ENCODE measurements at places on chromosomes 2 and 18. TPM values are rescaled to one million over a fixed set of nuclear protein-coding genes. Genes with fewer than 3 reads are reported as not detected.
A peak's percentile ranks its signal among the peaks of the same experiment; 100 is the strongest.

Gene TPO
- total RNA-seq = not detected

Gene B3GNT7
- total RNA-seq = 0.13 TPM

Gene PSMA8
- 1.7 TPM for total RNA-seq

Gene TMEM178A
- not detected for total RNA-seq

Gene C2orf66
- total RNA-seq = not detected

Gene BCL11A
- 0.07 TPM for total RNA-seq

Gene PCARE
- total RNA-seq = not detected

Gene CHST10
- total RNA-seq = 15.5 TPM

Gene SPR
- 9.3 TPM for total RNA-seq

- DNase-seq = no peak
These were observed 11.8 kb upstream of the FN1 start for GRCh38 chr2:215447673-215448081.

DNA sequence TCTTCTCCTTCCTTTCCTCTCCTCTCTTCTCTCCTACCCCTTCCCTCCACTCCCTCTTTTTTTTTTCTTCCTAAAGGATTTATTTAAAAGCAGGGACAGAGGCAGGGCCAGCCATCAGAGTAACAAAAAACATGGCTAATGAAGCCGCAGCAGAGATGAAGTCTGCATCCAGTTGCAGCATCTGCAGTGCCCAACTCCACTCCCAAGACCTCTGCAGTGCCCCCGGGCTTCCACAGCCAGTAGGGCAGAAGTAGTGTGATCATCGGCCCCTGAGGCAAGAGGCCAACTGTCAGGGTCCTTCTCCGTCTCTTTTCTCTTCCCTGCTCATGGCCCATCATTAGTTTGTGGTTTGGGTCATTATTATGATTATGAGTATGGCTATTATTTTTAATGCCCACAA, 4.2 kb upstream of the EGR4 start:
- no peak for DNase-seq

DNA sequence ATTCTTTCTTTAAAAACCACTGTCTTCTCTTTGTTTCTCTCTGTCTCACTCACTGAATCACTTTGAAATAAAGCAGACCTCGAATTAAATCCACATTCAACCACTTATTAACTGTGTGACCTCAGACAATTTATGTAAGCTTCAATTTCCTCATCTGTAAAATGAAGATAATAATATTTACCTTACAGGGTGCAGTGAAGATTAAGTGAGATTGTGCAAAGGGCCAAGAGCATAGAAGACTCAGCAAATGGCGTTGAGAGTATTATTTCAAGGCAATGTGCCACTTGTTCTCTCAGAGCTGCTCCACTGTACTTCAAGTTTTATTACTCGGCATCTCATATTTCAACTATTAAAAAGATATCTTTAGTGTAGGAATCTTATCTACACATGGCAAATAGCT, 454.2 kb upstream of the HNRNPA3 start:
- DNase-seq = no peak

GRCh38 chr18:58264840-58265239, 220.8 kb downstream of the NEDD4L start:
- no peak for DNase-seq

DNA sequence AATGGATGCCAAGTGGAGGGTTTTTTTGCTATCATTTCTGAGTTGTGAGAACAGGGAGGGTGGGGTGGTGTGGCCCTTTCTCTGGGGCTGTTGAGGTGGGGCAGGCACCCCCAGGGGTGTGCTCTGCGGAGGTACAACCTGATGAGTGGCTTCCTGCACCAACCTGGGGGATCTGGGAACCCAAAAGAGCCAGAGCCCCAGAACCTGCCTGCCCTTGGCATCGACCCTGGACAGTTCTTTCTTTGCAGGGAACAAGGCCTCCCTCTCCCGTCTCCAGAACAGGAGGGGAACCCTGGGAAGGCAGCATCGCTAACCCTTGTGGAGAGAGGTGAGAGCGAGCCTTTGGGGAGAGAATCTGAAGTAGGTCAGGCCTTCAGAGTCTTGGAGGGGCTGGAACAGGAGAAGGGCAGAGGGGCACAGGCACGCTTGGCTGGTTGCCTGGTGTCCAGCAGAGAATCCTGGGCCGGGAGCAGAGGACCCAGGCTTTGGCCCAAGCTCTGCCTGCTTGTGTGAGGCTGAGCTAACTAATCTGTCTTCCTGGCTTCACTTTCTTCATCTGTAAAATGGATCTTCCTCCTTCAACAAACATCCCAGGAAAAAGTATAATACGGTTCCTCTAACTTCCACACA, 84.9 kb downstream of the RHOB start:
- no peak for DNase-seq

DNA sequence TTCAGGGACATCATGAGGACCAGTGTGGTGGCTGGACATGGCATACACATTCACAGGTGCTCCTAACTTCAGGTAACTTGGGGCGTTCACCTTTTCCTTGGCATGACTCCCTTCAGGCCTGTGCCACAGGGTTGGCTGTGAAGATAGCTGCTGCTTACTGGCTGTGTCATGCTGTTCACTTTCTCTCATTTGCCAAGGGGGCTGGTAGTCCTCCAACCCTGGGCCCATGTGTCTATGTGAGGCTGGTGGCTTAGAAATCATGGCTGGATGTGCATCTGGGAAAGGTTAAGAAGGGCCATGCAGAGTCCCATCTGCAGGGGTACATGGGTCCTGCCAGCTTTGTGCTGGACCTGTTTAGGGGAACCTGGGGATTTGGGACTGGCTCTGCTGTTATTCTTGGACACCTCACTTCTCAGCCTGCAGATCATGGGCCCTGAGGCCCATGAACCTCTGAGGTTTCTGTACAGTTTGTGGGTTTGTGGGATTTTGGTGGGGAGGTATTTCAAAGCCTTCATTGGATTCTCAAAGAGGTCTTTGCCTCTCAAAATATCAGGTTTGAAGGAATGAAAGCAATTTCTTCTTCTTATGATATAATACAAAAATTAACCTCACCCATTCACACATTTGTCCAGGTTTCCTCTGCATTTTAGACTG, 62.9 kb downstream of the FHOD3 start:
- DNase-seq = no peak

GRCh38 chr2:161158882-161159281, 1.3 kb upstream of the TANK start:
- DNase-seq = no peak

DNA sequence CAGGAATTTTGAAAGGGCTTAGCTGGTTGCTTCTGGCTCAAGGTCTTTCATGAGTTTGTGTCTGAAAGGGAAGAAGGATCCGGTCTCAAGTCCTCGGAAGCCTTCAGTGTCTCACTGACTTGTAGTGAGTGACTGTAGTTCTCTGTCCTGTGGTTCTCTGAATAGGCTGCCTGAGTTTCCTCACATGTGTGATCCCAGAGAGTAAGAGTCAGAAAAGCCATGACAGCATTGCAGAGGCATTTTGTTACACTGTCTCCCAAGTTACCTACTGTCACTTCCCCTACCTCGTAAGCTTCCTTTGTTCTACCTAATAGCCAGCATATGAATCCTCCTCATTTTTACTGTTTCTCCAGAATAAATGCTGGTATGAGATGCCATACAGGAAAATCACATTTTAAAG, 709.1 kb upstream of the CHAC2 start:
- DNase-seq = no peak

DNA sequence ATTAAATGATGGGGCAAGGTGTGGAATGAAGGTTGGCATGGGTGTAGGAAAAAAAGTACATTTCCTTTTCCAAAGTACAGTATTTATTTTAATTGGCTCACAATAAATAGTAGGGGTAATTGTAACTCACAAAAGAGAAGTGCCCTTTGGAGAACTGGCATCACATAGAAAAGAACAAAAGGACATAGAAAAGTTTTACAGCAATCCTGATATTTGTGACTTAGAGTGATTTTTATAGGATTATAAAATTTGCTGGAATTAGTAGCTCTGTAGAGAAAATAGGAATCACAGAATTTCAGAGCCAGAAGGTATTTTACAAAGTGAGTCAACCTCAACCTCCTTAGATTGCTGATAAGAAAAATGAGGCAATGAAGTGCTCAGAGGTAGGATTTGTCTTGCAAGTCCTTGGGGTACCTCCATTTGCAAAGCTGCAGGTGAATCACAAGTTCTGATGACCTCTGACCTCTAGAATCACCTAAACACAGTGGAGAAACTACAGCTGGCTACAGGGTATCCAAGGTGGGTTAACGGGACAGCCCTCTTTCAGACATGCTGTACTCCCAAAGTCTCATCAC, 133.6 kb downstream of the SOCS6 start:
- no peak for DNase-seq

DNA sequence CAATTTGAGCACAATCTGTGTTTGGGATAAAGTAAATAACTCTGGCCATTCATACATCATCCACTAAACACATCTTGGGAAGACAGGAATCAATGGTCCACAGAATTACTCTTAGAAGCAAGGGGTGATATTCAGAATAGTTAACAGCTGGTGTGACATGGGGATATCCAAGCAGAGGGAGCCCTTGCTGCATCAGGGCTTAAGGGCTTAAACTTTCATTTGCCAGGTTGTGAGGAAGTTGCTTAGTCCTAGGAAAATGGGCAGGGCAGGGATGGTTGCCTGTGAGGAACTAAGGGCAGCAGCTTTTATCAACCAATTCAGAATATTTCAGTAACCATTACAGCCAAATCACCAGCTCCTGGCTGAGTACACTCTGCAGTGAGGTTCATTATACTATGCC, 2.0 kb upstream of the ITGA6 start:
- DNase-seq = no peak

DNA sequence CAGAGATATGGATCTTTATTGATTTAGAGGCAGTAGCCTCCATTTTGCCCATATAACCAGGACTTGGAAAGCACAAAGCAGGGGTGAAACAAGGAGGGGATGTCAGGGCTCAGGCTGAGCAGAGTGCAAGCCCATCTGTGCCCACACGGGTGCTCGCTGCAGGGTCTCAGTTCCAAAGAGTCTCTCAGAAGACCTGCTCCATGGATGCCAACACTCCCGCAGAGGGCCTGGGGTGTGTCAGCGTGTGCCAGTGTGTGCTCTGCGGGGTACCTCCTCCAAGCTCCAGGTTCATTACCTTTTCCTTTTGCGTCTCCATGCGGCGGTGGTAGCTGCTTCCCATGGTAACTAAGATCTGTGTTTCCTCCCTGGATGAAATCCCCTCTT, 107.5 kb downstream of the EIPR1 start:
- no peak for DNase-seq

- no peak for DNase-seq
These were observed 161.5 kb upstream of the ZEB2 start for GRCh38 chr2:144681389-144681788.

- no peak for DNase-seq
These were observed 85.9 kb downstream of the CBLN2 start for GRCh38 chr18:72458271-72458670.

GRCh38 chr18:55380589-55380988, 207.4 kb downstream of the TCF4 start:
- no peak for DNase-seq

DNA sequence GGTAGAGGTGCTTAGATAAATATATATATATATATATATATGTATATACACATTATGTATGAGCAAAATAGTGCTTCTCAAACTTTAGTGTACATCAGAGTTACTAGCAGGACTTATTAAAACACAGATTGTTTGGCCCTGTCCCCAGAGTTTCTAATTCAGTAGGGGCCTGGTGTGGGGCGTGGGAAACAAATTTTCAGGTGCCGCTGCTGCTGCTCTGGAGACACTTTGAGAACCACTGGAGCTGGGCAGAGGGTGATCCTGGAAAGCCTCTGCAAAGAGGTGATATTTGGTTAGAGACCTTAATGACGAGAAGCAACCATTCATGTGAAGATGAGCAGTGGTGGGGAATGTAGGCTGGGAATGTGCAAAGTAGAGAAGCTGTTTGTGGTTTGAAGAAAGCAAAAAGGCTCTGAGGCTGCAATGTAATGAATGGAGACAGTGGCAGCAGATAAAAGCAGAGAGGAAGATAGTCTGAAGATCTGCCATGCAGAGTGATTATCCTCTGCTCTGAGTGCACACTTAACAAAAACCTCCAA, 142.9 kb downstream of the PLCL1 start:
- DNase-seq = no peak

- DNase-seq = no peak
These were observed 2.7 kb downstream of the AGXT start for GRCh38 chr2:240871071-240871958.

DNA sequence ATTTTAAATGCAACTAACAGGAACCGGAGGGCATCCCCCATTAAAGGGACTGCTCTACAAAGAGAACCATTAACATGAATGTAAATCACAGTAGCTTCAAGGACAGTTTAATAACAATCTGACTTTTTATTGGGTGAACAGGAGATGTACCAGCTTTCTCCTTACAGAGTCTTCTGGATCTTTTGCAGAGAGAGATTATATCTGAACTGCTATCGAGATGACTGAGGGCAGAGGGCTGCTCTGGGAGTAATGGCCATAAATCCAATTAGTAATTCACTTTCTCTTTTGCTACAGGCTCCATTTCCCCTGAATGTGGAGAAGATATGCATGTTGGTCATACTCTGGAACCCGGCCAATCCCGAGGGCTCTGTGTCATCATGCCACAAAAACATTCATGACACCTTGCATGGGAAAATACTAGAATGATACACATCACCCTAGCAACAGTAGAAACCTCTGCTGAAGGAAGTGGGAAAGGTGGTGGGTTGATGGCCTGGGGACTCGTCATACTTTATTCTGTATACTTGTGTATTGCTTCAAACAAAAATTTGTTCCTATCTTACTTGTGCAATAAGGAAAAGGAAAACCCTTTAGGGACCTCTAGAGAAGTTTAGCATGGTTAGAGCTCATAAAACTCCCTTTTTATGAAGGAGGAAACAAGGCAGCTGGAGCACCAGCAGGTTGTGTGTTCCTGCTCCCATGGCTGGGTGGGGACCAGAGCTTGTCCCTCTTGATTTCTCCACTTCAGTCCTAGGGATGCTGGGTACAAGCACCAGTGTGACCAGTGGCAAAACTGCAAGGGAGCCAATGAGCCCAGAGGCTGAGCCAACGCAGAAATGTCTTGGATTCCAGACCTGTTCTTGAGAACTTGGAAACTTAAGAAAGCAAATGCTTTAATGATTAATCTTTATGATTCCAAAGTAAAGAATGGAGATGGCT, 26.0 kb downstream of the CTAGE1 start:
- peak; percentile 45 for DNase-seq

DNA sequence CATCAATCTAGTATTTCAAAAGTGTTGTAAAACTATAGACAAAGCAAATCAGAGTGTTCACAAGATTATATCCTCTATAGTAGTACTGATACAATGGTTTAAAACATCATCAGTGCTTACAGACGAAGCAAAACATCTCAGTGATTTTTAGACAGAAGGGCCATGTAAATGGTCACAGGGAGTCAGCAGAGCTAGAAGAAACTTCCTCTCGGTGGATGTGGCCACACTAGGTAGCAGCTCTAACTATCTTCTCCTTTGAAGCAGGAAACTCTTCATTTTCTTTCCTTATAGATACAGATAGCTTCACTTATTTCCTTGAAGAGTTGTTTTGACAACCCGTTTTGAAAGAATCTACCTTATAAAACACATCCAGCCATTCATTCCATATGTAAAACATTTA, 80.4 kb upstream of the CD226 start:
- no peak for DNase-seq

Measured in CD8-positive, alpha-beta memory T cell (primary cell).